Fibroblast of upper back skin (primary cell): ENCODE measurements at places on chromosomes 3 and 15.

DNA sequence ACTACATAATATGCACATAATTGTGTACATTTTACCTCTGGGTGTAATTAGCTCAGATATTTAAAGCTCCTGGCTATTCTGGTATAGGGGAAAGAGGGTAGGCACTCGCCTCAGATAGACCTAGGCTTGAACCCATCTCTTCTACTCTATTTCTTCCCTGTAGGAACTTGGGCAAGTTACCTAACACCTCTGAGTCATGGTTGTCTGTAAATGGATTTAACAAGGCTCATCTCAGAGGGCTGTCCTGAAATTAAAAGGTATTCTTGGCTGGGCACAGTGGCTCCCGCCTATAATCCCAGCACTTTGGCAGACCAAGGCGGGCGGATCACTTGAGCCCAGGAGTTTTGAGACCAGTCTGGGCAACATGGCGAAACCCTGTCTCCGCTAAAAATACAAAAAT is 30.7 kb downstream of the NANOGP8 start:
- no peak for DNase-seq

DNA sequence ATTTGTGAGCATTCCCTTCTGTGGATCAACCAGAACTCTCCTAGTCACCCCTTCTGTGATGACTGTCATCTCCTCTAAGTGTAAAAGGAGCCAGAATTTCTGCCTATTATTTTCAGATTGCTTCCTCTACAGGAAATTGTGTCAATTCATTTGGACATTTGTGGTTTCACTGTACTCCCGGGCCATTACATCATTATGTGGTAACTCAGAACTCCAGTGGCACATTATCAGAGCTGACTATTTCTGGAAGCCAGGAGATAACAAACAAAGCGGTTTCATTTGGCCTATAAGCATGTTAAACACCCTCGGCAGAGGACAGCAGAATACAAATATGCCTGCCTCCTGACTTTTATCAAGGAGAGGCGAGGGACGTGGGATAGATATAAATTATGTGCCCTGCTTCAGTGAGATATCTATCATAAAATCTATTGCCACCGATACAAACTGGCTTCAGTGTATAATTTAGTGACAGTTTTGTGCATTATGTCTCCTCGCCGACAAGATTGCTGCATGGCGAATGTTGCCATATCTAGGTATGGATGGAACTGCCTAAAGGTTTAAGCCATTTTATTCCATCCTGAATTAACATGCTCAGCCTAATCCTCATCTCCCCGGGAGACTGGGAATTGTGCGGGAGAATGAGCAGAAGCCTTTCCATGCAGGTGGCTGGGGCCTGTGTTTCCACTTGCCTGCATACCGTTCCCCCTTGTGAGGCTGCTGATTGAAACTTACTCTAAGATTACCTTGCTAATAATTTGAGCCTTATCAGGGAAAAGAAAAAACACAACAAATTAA is 193.4 kb upstream of the SEMA6D start:
- DNase-seq = peak; percentile 51

- DNase-seq = no peak
Observed at GRCh38 chr3:41198046-41198445, 1.3 kb upstream of the CTNNB1 start.

- DNase-seq = no peak
Observed at GRCh38 chr3:179743913-179744312, 91.1 kb downstream of the USP13 start.

DNA sequence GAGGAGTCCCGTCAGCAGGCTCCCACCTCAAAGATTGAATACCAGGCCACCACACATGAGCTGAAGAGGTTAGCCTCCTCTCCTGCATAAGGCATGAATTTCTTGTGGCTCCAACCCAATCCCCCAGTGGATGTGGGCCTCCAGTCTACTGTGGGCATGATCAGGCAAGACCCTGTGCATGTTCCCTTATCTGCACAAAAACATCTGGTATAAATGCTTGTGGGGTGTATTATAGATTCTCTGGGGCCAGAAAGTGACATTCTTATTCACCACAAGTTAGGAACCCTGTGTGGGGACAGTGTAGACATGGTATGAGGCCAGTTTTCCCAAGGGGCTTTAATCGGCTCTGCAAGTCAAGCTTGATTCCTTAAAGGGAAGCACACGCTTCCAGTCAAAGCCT is 18.2 kb upstream of the UBP1 start:
- no peak for DNase-seq

- DNase-seq = no peak
Observed at GRCh38 chr3:73883497-73883896, 258.8 kb upstream of the PDZRN3 start.

GRCh38 chr15:80459380-80459779 is 55.2 kb downstream of the ARNT2 start:
- DNase-seq = no peak

DNA sequence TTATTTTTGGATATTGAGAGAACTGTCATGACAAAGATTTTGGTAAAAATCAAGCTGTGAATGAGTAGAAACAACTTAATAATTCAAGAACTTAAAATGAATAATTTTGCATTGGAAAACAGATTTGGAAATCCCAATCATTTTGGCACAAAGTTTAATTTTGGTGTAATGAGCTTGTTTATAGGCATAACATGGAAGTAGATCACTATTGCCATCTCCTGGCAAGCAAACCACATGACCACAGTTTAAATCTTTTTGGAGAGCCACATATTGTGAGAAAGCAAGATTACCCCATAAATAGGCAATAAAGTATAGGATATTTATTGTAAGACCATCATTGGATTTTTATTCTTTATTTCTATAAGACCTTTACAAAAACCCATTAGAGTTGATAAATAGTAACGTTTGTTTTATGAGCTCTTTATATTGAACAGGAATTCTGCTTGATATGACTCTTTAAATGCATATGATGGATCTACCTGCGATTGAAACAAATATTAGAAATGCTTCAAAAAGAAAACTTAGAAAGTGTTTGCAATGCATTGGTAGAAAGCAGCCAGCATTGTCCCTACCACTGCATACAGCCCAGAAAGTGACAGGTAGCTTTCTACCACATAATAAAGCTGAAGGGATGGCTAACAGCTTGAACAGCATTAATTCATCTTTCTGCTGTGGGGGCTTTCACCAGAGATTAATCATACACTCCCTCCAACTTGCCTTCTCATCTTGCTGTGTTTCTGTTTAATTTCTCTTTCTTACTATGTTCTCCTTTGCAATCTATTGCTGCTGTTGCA is 766.8 kb downstream of the TBL1XR1 start:
- peak; percentile 66 for DNase-seq

GRCh38 chr3:10994306-10994705 is 1.8 kb downstream of the SLC6A1 start:
- no peak for DNase-seq

DNA sequence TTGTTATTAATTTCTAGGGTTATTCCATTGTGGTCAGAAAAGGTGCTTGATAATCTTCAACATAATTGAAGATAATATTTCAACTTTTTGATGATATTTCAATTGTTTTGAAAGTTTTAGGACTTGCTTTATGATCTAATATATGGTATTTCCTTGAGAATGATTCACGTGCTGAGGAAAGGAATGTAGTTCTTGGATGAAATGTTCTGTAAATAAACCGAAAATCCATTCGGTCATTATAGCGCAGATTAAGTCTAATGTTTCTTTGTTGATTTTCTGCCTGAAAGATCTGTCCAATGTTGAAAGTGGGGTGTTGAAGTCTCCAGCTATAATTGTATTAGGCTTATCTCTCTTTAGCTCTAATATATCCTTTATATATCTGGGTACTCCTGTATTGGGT is 617.5 kb upstream of the NECTIN3 start:
- DNase-seq = no peak

DNA sequence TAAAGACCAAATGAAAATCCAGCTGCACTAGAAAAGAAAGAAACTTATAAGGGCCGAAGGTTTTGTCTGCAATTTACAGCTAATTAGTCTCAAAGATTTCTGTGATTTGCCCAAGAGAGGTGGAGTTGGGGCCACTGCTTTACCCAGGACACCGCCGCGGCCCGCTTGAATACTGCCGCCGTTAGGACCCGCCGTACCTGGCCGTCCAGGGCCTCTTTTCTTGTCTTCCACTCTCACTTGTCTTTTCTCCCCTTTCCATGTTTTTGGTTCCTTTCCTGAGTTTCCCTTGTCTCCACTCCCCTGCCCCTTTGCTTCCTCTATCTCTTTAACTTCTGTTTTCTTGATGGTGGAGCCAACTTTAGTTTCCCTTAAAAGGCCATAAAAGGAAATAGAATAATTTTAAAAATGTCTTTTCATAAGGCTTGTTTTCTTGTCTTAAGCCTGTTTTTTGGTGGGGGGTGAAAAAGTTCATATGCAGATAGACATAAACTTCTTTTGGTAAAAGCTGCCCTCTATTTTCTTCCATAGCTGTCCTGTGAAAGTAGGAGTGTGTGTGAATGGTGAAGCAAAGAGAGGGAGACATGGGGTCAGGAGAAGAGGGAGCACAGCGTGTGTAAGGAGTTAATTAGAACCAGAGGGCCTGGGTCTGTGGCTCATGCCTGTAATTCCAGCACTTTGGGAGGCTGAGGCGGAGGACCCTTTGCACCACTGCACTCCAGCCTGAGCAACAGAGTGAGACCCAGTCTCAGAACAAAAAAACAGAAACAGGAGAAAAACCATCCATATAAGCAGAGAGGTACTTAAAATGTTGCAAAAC is 16.0 kb upstream of the CCNL1 start:
- peak; percentile 73 for DNase-seq

DNA sequence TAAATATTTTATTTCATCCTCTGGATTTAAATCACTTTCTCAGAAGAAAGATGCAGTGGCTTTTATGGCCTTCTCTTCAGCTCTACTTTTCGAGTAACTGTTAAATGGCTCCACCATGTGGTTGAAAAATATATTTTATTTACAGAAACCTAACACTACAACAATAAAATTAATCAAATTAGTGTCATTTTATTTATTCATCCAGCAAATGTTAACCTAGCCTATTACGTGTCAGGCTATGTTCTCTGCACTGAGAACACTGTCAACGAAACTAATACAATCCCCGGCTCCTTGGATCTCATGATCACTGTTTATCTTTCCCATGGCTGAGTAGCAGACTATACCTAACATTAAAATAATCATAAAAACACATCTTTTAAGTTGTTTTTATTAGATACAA is 148.0 kb upstream of the OSTN start:
- peak; percentile 22 for DNase-seq

- peak; percentile 43 for DNase-seq
Observed at GRCh38 chr3:115113367-115113766, 33.7 kb downstream of the ZBTB20 start.

- DNase-seq = peak; percentile 5
Observed at GRCh38 chr15:79436037-79436780, 4.1 kb downstream of the MINAR1 start.

GRCh38 chr3:150409125-150409511 is 1.0 kb downstream of the TSC22D2 start:
- no peak for DNase-seq

- DNase-seq = no peak
Observed at GRCh38 chr3:38519651-38520050, 23.5 kb downstream of the EXOG start.

GRCh38 chr3:23795096-23795495 is 10.7 kb upstream of the UBE2E1 start:
- no peak for DNase-seq
